CD4-positive, alpha-beta T cell treated with Interleukin-6 for 4 hours (primary cell): ENCODE measurements at places on chromosomes 6 and 20.

- no peak for DNase-seq
Measured at GRCh38 chr6:131574133-131574532, 1.1 kb downstream of the ARG1 start.

- no peak for DNase-seq
Measured at GRCh38 chr6:89895276-89895874, 1.1 kb downstream of the GJA10 start.

DNA sequence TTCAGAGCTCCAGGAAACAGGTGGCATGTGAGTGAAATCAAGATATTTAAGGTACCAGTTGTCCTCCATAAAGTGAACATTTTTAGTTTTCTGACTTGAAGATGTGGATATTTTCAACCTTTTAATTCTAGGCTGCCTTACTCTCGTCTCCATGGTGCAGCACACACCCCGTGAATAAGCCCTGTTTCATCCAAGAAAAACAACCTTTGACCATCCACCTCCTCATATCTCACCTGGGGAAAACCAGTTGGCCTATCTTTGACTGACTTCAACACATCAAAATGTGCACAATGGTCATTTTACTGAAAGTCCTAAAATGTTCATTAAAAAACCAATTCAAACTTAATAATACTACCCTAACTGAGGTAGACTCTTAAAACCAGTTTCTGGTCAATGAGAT lies 73.8 kb upstream of the CD2AP start:
- no peak for DNase-seq

DNA sequence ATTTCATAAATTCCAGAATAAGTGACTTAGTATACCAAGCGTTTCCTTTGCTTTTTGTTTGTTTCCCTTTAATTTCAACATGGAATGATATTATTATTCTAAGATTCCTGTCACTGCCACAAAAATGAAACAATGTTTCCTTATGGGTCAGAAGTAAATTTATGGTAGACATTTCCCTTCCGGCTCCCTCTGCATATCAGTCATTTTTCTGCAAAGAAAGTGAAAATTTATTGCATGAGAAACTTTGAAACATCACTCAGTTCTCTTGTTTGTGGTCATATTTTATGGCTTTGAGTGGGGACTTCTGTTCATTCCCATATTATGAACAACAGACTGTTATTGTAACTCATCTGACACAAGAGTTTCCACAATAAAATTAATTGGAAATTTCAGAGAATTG lies 97.8 kb downstream of the NKAIN2 start:
- no peak for DNase-seq

DNA sequence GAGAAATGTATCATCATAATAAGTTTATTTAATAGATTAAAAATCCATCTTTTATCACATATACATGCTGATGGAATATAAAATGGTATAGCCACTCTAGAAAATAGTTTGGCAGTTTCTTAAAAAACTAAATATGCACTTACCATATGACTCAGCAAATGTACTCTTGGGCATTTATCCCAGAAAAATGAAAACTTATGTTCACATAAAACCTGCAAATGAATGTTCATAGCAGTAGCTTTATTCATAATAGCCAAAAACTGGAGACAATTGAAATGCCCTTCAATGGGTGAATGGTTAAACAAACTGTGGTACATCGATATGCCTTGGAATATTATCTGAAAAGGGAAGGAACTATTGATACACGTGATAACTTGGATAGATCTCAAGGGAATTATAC lies 6.4 kb upstream of the NCOA7 start:
- DNase-seq, result no peak

DNA sequence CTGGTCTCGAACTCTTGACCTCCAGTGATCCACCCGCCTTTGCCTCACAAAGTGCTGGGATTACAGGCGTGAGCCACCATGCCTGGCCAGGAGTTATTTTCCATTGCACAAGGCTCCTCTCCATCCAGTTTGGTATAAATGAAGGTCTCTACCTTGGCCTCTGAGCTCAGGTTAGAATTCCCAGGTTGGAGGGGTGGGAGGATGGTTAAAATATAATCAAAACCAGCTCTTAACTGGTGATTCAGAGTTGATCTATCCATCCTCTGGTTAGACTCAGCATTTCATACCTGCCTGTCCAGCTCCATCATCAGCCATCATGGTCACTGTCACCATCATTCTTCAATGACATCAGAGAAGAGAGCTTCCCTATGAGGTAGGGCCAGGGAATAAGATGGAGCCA lies 2.6 kb upstream of the SLC22A7 start:
- no peak for DNase-seq

DNA sequence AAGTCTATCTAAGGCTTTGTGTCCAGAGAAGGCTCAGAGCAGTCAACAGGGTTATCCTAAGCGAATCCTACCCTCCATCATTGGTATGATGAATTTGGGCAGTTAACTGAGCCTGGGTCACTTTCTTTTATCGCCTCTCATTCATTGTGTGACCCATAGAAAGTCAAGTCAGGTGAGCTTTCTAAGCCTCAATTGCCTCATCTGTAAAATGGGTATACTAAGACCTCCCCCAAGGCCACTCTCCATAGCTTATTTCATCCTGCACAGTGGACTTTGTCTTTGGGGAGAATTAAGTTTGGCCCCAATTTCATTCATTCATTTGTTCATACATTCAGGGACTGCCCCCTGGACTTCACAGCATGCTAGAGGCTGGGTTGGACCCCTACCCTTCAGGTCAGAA lies 110.5 kb downstream of the DHX35 start:
- no peak for DNase-seq

DNA sequence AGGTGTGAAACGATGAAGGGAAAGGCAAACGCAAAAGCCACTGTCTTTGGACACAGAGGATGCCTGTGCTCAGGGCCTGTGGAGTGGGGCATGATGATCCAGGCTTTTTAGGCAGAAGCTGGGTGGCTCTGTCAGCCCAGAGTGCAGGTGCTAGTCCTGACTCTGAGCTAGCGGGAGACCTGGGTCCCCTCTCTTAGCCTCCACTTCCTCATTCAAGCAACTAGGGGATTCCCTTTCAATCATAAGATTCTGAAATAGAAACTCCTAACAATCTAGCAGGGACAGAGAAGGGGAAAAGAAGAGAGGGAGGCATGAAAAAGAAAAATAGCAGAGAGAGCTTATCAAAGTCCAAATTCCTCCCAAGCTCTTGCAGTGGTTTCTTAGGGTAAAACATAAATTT lies 7.6 kb upstream of the HIVEP2 start:
- DNase-seq, result no peak

GRCh38 chr6:160735523-160735922 lies 33.5 kb downstream of the PLG start:
- no peak for DNase-seq

DNA sequence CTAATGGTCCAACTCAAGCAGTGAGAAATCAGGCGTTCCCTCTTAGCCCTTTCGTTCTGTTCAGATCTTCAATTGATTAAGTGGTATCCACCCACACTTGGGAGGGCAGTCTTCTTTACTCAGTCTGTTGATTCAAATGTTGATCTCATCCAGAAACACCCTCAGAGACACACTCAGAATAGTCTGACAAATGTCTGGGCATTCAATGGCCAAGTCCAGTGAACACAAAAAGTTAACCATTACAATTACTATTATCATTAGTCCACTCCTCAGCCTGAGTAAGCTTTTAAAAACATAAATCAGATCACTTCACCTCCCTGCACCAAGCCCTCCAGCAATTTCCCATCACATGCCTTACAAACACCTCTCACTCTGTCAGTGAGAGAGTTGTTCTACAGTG lies 423.2 kb downstream of the RFPL4B start:
- no peak for DNase-seq

DNA sequence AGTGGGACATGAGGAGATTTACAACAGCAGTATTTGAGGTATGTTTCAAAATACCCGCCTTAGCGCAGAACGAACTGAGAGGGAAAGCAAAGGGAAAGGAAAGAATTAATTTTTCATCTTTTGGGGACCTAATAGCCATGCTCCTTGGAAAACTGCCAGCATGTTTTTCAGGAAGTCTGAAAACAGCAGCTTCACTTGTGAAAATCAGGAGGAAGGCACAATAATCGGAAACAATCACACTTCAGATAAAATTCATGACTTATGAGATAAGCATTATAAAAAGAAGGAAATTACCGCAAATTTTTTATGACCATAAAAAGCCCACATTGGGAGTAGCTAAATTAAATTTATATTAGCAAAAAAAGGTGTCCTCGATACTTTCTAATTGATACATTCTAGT lies 541.1 kb downstream of the HAO1 start:
- no peak for DNase-seq

- DNase-seq, result no peak
Measured at GRCh38 chr6:15147827-15148226, 98.0 kb upstream of the JARID2 start.

- no peak for DNase-seq
Measured at GRCh38 chr20:48608756-48609155, 219.0 kb downstream of the PREX1 start.

DNA sequence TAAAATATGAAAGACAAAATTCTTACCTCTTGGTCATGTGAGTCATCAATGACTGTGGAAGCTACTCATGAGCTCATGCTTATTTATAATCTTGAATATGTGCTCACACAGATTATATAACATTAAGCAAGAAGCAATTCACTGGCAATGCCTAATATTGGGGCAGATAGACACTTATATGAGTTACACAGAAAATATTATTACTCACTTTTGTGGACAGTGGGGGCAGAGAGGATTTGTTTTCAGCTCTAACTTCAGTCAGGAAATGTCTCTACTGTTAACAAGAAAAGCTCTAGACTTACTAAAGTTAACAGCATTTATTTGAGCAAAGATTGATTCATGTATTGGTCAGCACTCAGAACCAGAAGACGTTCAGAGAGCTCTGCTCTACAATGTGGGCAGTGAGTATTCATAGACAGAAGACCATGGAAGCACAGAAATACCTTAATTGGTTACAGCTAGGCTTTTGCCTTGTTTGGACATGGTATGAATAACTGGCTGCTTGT lies 85.8 kb upstream of the AHI1 start:
- DNase-seq, result no peak

- DNase-seq, result no peak
Measured at GRCh38 chr6:138383776-138384175, 6.1 kb downstream of the SMIM28 start.
